ENCODE measurements at places on chromosomes 3 and 15.

GRCh38 chr15:44087578-44088465 lies 107.2 kb downstream of the FRMD5 start:
- no peak for DNase-seq

- DNase-seq: no peak
Measured at GRCh38 chr3:54888873-54889272, 39.0 kb downstream of the LRTM1 start.

- DNase-seq: peak; percentile 84
Measured at GRCh38 chr3:179322286-179323196, at the start of gene ZNF639. Gene ZNF639, plus strand, starts transcription at chr3:179323031. Its CDS starts 5,263 bp downstream, at chr3:179328294.

DNA sequence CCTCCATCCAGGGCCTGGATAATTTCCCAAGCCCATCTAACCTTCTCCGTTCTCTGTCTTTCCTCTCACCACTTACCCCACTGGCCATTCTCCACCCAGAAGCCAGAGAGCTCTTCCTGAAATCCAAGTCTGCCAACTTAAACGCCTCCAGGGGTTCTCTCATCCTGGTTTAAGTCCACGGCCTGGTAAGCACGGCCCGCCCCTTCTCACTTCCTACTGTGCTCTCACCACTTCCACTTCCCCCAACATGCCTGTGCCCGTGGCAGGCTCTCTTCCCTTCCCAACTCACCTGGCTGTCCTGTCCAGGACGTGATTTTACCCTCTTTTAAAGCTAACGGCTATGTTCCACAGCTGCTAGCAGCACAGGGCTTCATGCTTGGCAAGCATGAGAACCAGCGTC lies 1.7 kb upstream of the CX3CR1 start:
- DNase-seq: no peak

DNA sequence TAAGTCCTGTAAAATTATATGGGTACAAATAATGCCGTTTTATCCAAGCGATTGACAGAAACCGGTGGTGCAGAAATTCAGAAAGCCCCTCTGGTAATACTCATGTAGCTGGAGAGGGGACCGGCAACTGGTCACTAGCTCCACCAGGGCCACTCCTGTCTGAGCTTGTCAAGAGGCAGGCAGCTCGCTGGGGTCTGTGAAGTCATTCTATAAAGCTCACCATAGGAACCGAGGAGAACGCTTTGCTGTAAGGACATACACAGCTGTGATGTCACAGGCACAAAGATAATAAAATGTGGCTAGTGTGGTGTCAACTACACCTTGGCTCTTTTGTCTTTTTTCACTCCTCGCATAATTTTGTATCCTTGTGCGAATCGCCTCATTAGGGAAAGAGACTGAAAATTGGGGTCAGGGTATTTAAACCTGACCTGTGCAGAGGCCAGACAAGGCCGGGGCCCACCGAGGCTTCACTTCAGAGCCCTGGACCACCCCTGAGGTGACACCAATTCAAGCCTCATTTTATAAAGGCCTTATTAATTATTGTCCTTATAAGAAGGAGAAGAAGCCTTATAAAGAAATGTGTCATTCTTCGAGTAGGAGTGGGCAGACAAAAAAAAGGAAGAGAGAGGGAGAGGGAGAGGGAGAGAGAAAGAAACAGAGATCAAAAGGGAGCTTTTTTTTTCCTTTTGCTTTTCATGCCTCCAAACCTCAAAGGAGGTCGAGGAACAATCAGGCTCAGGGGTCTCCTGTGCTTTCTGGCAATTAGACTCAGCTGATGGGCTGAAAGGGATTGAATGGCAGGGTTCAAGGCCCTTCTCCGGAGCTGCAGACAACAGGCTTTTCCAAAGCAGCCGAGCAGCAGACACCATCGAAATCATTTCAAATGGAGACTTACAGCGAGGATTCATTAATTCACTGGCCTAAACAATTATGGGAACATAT lies 813.3 kb upstream of the ARRDC4 start:
- no peak for DNase-seq

DNA sequence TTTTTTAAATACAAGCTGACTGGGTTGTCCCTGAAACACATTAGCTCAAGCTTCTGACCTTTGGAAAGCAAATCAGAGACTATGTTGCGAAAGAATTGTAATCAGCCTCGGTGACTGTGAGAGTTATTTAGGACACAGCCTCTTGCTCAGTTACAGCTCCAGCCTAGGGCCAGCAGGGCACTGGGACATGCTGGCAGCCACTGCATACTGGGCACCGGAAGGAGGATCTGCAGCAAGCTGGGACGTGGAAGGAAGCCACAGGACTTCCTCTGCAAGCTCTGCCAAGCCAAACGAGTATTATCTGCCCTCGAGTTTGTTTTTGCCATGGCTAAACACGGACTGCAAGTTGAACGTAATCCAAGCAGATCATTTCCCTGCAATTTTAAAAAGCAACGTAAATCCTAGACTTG lies 24.4 kb upstream of the COPG1 start:
- DNase-seq: no peak

- DNase-seq: no peak
Measured at GRCh38 chr3:14338898-14339458, 63.4 kb upstream of the SLC6A6 start.

DNA sequence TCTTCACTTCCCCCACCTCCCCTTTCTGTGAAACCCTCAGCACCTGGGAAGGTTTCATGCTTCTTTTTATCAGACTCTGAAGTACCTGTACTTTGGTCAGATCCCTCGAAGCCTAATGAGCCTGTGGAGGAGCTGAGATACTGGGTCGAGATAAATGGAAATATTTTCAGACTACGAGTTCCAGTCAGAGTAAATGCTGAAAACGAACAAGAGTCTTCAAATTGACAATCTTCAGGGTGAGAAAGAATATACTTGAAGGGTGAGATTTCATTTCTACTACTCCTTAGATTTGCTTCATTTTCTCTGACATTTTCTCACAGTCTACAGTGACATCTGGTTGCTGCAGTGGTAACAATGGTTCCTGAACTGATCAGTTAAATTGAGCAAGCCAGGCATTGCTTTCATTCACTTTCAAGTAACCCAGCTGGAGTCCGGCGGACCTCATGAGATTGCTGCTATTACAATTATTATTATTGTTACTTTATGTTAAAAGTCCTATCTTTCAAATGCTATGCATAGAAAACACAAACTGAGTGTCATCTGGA lies 337.2 kb downstream of the VGLL3 start:
- DNase-seq: no peak

GRCh38 chr15:40306908-40307307 lies 827 bp downstream of the PLCB2 start:
- no peak for DNase-seq

DNA sequence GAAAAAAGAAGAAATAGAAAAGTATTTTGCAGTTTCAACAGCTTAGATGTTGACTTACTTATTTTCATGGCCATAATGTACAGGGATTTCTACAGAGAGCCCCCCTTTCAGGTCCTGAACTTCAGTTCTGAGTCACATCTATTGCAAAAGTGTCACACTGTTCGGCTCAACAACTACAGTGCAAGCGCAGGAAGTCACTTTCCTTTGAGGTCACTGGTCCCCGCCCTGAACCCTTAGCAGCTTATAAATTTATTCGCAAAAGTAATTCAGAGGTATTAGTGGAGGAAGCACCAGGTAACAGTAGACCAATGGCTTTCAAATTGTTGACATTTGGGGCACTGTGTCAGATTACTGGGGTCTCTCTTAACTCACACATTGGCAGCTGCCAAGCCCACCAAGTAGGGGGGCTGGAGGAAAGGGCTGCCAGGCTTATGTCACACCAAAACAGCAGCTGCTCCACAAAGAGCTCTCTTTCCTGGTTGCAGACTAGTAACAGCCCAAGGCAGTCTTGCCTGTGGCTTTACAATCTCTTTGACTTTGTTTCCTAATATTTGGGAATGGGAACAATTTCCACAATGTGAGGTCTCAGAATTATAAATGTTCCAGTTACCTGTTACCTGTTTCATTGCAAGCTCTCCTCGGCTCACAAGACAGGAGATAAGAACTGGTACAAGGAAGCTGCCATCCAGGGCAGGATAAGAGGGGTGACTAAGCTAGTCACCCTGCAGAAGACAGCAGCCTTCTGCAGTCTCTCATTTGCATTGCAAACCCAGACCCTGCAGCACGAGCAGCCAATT lies 130.2 kb upstream of the STRIT1 start:
- no peak for DNase-seq

DNA sequence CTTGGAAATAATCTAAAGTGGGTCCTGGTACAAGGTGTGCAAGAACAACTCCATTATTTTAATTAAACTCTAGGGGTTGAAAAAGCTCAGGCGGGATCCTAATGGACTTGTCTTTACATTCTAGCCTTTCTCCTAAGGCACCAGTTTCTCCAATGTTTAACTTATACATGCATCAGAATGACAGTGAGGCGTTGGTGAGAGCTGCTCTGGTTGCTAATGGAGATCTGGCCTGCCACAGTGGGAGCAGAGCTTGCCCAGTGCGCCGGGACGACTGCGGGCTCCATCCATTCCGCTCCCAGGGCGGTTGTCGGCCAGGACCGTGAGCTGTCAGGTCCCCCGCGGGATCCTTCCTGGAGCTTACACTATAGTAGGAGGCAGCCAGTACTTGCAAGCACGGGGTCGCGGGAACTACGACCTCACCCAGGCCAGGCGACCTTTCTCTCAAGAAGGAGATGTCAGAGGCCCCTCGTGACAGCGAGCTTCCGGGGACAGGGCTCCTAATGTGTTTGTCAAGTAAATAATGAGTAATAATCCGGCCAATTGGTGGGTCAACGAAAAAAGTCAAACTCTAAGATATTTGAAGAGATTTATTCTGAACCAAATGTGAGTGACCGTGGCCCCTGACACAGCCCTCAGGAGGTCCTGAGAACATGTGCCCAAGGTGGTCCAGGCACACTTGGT lies 991 bp upstream of the HIGD1A start:
- DNase-seq: no peak
